A549 treated with GW870086 at 1 μM for 4 hours (cell line): ENCODE measurements at places on chromosomes 4 and X. TPM values are rescaled to one million over a fixed set of nuclear protein-coding genes. Genes with fewer than 3 reads are reported as not detected.

Gene HS3ST1
- total RNA-seq: 0.57 to 1.2 TPM (median 0.90 TPM) in 5 replicates

Gene FAM9C
- total RNA-seq: 0.13 TPM in 1 of 5 replicates, not detected in the others

Gene GAGE12J
- not detected in 5 replicates for total RNA-seq

Gene TLR3
- 0.34 to 0.48 TPM (median 0.40 TPM) in 5 replicates for total RNA-seq

Gene XAGE1B
- 200 to 258 TPM (median 231 TPM) in 5 replicates for total RNA-seq

Gene PYURF
- total RNA-seq: 75.5 to 83.5 TPM (median 80.7 TPM) in 5 replicates

Gene SLC25A43
- total RNA-seq: 26.8 to 35.7 TPM (median 31.4 TPM) in 5 replicates

Gene MSANTD1
- total RNA-seq: 0.06 to 0.15 TPM (median 0.08 TPM) in 5 replicates

Gene DEFB131A
- total RNA-seq: not detected in 5 replicates

Gene USP51
- 0.31 to 0.67 TPM (median 0.51 TPM) in 5 replicates for total RNA-seq

Gene UGT2B7
- total RNA-seq: 0.15 to 0.37 TPM (median 0.19 TPM) in 5 replicates

Gene NUDT11
- total RNA-seq: 2.6 to 3.0 TPM (median 2.8 TPM) in 5 replicates

Gene UCHL1
- 911 to 1,064 TPM (median 963 TPM) in 5 replicates for total RNA-seq

Gene ABLIM2
- 3.3 to 5.4 TPM (median 5.0 TPM) in 5 replicates for total RNA-seq

Gene THAP9
- total RNA-seq: 1.1 to 2.0 TPM (median 1.6 TPM) in 5 replicates

Gene PABPC4L
- total RNA-seq: 0.03 to 0.10 TPM (median 0.06 TPM) in 4 of 5 replicates, not detected in the other

Gene ETDB
- not detected in 5 replicates for total RNA-seq

Gene ODAPH
- total RNA-seq: not detected in 5 replicates
